RPMI7951 (cell line): ENCODE measurements at places on chromosomes 6 and 20. TPM values are rescaled to one million over a fixed set of nuclear protein-coding genes. Genes with fewer than 3 reads are reported as not detected.

Gene FAM209B
- total RNA-seq, result not detected in 2 replicates

Gene ANGPT4
- total RNA-seq, result not detected in 2 replicates

Gene RUNX2
- total RNA-seq, result 13.1 and 18.9 TPM in 2 replicates

Gene THBS2
- total RNA-seq, result 90.8 and 93.5 TPM in 2 replicates

Gene CD109
- total RNA-seq, result 67.4 and 75.9 TPM in 2 replicates

Gene GJA10
- total RNA-seq, result not detected in 2 replicates

Gene NHLRC1
- 2.1 and 2.2 TPM in 2 replicates for total RNA-seq

Gene C6orf62
- total RNA-seq, result 96.1 and 105 TPM in 2 replicates

Gene HAO1
- total RNA-seq, result 0.20 TPM in 1 of 2 replicates, not detected in the other

Gene TRIM10
- total RNA-seq, result not detected in 2 replicates

Gene TAP1
- 84.7 and 93.7 TPM in 2 replicates for total RNA-seq

Gene C6orf52
- 1.7 TPM in 1 of 2 replicates, not detected in the other for total RNA-seq

Gene DYNLT2
- total RNA-seq, result 1.8 and 2.0 TPM in 2 replicates

Gene RAB22A
- 26.8 and 27.3 TPM in 2 replicates for total RNA-seq

Gene HLA-DQA1
- total RNA-seq, result not detected in 2 replicates

Gene HMGA1
- total RNA-seq, result 361 and 398 TPM in 2 replicates

Gene SERPINB1
- total RNA-seq, result 25.1 and 37.7 TPM in 2 replicates

Gene NT5E
- 395 and 427 TPM in 2 replicates for total RNA-seq

Gene OR2H2
- total RNA-seq, result not detected in 2 replicates

Gene APMAP
- 214 and 236 TPM in 2 replicates for total RNA-seq

Gene MACROD2
- total RNA-seq, result 0.20 and 0.24 TPM in 2 replicates

Gene WFDC11
- total RNA-seq, result not detected in 2 replicates

Gene CLPSL1
- not detected in 2 replicates for total RNA-seq

Gene PHACTR1
- 1.9 and 5.9 TPM in 2 replicates for total RNA-seq

Gene CASS4
- total RNA-seq, result 2.2 and 2.5 TPM in 2 replicates

Gene ELMO2
- total RNA-seq, result 34.3 and 41.2 TPM in 2 replicates

Gene SLC22A3
- 1.7 and 2.2 TPM in 2 replicates for total RNA-seq

Gene ATP6V1G2
- total RNA-seq, result 2.3 and 2.6 TPM in 2 replicates

Gene IL17F
- not detected in 2 replicates for total RNA-seq
